ENCODE measurements at places on chromosomes 6 and 20.

- no peak for DNase-seq
Measured at GRCh38 chr20:57595041-57596030, 24.9 kb downstream of the ZBP1 start.

- DNase-seq: no peak
Measured at GRCh38 chr6:28211840-28212509, 13.1 kb upstream of the ZSCAN9 start.

DNA sequence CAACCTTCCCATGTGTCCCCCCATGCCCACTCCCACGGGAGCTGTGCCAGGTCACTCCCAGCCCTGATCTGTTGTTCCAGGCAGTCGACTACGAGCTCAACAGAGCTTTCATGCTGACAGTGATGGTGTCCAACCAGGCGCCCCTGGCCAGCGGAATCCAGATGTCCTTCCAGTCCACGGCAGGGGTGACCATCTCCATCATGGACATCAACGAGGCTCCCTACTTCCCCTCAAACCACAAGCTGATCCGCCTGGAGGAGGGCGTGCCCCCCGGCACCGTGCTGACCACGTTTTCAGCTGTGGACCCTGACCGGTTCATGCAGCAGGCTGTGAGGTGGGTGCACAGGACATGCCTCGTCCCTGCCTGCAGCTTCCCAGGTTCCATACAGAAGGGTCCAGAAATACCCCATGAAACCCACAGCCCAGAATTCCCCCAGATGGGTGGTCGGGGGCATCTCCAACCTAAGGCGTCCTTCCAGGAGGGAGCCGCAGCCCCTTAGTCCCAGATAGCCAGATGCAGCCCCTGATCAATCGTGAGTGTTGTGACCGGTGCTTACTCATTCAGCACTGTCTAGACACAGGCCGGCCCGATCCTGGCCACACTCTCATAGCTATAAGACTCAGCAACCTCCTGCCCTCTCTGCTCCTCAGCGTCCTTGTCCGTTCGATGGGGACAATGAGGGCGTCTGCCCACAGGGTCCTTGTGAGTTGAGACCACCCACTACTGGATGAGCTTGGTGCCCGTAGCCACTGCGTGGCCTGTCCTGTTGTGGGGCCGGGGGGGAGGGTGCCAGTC is 142.1 kb downstream of the TAF4 start:
- no peak for DNase-seq

- DNase-seq: no peak
Measured at GRCh38 chr20:43590036-43590391, 723 bp upstream of the IFT52 start.

DNA sequence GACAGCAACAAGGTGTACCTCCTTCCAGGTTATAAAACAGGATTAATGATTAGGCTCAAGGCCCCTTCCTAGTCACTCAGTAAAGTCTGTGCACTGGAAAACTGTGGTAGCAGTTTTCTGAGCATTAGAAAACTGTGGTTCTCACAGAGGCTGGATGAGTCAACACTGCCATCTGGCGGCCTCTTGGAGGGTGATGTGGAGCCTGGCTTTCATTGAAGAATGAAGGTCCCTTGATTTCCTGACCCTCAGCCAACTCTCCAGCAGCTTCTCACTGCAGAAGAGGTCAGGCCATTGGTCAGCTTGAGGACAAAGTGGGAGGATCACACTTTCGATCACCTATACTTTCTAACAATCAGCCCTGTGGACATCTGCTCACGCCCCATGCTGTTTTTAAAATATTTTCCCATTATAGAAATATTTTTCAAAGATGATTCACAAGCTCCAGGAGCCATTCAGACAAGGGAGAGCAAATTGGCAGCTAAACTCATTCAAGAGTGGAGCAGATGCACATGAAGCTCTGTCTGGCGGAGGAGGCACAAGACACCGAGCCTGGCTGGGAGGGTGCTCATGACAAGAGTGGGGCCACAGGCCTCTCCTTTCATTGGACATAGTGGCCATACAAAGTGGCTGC is 23.2 kb downstream of the PSMB1 start:
- DNase-seq: peak; percentile 26

DNA sequence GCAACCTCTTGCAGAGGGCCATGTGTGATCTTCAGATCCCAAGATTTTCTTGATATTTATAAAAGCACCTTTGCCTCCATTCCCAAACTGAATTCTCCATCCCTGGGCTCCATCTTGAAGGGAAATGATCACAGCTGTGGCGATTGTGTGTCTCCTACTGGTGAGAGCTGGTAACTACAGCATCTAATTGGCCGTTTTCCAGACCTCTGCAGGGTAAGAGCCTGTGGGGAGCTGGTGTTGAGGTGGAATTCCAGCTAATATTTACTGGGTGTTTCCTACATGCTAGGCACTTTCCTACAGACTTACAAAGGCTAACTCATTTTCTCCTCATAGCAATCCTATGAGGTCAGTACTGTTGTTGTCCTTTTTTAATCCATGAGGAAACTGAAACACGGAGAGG is 59.2 kb upstream of the FNDC1 start:
- DNase-seq: peak; percentile 15
